ENCODE measurements at places on chromosomes 6 and 20.

GRCh38 chr6:128712898-128713297 is 170.0 kb upstream of the LAMA2 start:
- DNase-seq: no peak

DNA sequence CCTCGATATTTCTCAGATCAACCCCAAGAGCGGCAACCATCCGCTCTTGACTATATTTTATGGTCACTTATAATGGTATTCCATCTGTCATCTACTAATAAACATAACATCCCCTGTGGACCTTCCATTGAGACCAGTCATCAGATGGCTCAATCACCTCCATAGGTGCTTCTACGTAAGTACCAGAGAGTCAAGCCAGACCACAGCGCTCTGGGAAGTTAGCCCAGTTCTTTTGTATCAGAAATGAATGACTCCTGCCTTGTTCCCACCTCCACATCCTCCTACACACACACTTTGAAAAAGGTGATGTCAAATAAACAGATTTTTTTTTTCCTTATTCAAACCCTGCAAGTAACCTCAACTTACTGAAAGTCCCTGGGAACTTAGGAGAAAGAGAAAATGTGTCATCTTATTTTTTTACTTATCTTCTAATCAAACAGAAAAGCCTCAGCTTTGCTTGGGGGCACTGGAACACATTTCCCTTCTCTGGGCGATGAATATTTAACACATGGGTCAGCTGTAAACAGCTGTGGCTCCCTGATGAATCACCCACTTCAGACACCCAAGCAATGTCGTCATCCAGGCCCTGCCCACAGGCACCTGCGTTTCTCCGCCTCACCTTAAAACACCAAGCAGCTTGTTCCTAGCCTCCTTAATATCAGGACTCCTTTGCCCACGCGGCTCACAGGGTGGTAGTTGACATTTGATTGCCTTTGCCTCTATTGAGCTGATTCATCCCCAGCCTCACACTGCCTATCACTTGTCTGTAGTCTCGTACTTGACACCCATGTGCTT is 121.4 kb upstream of the LY86 start:
- DNase-seq: no peak

DNA sequence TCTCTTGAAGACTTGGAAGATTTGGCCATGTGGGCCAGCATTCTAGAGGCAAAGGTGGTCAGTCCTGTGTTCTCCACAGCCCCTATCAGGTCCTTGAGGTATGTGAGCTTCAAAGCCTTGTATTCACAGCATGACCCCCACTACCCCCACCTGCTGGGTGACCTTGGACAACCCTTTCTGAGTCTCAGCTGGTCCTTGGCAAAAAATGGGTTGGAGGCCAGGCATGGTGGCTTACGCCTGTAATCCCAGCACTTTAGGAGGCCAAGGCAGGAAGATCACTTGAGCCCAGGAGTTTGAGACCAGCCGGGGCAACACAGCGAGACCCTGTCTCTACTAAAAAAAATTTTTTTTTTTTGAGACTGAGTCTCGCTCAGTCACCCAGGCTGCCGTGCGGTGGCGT is 42.6 kb downstream of the UBE2V1 start:
- no peak for DNase-seq

DNA sequence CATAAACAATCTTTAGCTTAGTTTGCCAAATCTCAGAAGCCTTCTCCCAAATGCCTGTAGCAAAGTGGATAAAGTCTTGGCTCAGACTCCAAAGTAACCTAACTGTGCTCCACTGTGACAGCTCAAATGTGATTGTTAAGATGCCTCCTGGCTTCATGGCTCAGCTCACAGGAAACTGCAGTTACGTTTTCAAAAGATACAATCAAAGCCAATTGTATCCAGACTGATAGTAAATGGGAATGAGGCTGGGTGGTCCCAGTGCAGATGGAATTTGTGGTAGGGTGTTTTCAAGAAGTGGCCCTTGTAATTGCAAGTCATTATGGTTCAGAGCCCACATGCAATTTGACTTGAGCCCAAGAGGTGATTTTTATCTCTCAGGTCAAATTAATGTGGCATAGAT is 151.2 kb upstream of the TAB2 start:
- no peak for DNase-seq

DNA sequence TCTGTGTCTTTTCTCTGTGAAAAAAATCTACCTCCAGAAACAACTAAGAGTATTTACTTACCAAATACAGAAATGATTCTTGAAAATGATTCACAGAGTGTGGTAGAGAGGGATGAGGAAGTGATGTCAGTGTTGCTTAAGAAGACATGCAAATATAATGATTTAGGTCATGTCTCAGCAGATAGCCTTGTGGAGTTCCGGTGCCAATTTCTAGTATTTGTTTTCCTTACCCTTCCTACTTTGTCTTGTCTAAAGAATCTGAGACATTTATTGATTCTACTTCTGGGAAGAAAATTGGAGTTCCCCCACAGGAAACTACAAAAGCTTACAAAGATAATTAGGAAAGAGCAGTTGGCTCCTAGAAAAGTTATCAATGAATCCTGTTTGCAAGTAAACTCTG is 68.8 kb downstream of the GJA1 start:
- DNase-seq: no peak

GRCh38 chr20:32523613-32524213 is 61.4 kb downstream of the NOL4L start:
- no peak for DNase-seq

- no peak for DNase-seq
These were observed 24.6 kb upstream of the CSNK2A1 start for GRCh38 chr20:568097-568652.

DNA sequence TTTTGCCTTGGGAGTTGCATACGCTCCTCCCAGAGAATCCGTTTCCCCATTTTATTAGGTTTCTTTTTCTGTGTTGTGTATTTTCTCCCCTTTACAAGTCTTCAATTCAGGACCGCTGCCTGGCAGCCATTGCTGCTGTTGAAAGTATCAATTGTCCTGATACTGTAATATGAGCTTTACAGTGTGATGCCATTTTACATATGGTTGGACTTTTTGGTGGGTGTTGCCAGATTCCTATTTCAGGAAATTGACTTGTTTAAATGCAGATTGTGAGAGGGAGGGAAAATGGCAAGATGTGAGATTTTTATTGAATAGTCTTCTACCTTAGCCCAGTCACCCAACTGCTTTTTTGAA is 1.2 kb downstream of the PANK2 start:
- no peak for DNase-seq

DNA sequence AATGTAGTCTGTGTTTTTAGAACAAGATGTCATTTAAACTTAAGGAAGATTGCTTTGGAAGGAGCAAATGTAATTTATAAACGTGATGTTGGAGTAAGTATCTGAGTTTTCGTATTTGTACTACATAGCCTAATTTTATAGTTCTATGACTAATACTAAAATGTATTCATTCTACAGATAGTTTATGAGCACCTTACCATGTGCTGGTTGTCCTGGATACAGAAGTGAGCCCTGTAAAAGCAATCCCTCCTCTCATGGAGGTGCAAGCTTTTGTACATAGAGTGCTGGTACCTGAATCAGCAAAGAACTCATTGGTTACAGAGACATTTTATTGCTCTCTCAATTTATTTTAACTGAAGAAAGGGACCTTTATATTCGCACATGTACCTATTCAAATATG is 27.1 kb downstream of the TBPL1 start:
- no peak for DNase-seq

DNA sequence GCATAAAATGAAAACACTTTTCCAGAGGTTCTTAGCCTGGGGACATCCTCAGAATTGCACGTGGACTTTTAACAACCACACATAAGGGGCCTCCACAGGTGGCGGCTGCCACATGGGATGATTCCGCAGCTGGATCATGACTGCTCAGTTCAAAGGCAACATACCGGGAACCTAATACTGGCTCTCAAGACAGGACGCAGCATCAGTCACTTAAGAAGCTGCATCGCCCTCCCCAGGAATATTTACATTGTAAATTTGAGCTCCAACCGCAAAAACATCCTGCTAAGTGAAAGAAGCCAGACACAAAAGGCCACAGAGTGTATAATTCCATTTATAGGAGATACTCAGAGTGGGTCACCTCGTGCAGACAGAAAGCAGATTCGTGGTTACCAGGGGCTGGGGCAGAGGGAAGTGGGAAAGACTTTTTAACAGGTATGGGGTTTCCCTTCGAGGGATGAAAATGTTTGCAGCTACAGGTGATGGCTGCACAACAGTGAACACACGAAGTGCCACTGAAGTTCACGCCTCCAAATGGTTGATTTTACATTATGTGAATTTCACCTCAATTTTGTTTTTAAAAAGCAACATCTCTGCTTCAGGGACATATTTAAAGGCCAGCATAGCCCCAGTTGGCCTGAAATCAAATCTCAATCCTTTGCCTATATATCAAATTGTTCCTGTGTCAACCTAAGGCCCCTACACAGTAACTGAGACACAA is 141.5 kb downstream of the BMP7 start:
- no peak for DNase-seq

- no peak for DNase-seq
These were observed 113.6 kb upstream of the PLEKHG1 start for GRCh38 chr6:150486048-150486447.

DNA sequence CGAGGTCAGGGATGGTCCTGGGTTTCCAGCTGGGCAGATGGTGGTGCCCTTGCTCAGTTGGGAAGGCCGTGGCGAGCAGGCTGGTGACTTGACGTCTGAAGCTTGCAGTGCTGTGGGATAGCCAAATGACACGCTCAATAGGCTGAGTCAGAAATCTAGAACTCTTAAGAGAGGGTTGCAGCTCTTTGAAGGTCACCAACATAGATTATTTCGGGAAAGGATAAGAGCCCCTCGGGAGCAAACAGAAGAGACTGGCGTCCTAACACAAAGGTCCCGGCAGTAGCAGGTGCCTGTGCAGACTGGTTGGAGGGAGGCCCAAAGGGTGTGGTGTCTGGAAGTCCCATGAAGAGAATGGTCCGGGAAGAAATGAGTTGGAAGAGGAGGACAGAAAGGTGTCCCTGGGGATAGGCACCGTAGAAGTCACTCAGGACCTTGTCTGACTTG is 18.4 kb downstream of the PKIG start:
- no peak for DNase-seq

DNA sequence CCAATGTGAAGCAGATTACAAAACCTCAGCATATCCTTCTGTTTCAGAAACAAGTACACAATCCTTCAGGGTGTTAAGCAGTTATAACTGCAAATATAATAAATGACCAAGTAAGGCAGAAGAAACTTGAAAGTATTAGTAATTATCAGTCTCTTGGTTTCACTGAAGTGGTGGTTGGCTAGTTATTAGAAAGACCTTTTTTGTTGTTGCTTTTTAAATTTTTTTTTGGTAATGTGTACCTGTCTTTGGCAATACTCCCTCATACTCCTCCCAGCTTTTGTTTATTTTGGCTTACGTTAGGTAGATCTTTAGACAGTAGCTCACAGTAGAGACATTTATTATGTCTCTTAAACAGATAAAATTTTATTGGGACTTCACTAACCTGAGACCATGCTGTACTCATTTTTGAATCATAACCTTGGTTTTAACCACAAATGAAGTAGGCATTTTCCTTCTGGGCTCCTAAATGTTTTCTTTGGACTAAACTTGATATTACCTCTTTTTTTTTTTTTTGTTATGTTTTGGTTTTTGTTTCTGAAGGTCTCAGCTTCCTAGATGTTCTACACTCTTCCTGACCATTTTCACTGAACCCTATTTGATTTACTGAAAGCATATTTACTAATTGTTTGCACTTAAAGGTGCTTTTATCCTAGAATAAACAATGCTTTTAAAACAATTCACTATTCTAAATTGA is 6.4 kb downstream of the CD2AP start:
- no peak for DNase-seq

DNA sequence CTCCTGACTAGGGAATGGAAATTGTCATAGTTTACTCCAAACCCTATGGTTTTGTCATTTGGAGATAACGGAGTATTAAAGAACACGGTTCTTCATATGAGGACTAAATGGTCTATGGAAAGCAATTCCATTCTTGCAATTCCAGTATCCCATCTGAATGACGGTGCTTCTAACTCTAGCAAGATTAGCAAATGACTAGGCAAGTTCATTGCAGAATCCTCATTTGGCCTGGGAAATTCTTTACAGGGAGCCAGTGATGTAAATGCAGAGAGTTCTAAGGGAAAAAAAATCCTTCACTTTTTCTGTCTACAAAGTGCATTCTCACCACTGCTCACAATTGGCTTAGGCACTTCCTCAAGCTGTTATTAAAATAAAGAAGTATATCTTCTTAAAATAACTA is 111.5 kb downstream of the MOXD1 start:
- DNase-seq: no peak

DNA sequence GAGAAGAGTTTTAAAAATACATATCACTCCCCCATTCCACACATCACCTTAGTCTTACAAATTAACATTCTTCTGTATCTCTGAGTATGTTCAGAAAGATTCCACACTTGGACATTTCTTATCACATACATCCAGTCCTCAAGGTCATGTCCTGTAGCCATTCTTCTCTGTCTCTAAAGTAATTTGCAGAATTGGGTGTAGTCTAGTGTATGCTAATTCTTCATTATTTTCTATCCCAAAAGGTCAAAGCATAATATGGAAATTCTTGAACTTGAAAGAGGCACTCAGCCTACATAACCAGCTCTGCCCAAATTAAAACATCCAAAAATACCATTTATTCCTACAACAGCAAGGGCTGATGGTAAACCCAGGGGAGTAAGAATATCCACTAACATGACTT is 286.0 kb downstream of the HAO1 start:
- no peak for DNase-seq

DNA sequence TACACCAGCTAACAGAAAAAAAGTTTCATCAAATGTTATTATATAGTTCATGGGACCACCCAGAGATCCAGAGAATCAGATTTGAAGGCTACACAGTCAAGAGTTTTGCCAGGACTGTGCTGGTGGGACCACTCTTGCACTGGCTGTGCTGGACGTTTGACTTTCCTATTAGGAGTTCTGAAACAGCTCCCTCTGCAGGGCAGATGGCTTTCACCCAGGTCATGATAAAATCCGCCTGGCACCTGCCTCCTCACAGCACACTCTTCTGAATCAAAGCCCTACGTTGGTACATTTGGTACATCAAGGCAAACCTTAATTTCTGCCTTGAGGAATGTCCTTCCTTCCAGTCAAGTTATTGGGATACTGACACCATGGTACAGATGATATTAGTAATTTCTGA is 302.1 kb downstream of the ZNF217 start:
- DNase-seq: no peak

- DNase-seq: no peak
These were observed 5.0 kb downstream of the SMIM28 start for GRCh38 chr6:138382498-138383265.

GRCh38 chr6:42898891-42899361 is 16.9 kb upstream of the PTCRA start:
- DNase-seq: peak; percentile 64

Data from CD4-positive, alpha-beta T cell treated with Interleukin-6 at 100 ng/mL for 8 hours (primary cell).